ENCODE measurements at places on chromosomes 2 and 18. TPM values are rescaled to one million over a fixed set of nuclear protein-coding genes. Genes with fewer than 3 reads are reported as not detected.

- no peak for DNase-seq
Observed at GRCh38 chr18:10002280-10002679, 88.5 kb downstream of the VAPA start.

GRCh38 chr18:45255197-45255890 is 359.9 kb upstream of the SLC14A2 start:
- peak; percentile 6 for DNase-seq

GRCh38 chr2:24675338-24675737 is 117.9 kb downstream of the PTRHD1 start:
- DNase-seq, result no peak

DNA sequence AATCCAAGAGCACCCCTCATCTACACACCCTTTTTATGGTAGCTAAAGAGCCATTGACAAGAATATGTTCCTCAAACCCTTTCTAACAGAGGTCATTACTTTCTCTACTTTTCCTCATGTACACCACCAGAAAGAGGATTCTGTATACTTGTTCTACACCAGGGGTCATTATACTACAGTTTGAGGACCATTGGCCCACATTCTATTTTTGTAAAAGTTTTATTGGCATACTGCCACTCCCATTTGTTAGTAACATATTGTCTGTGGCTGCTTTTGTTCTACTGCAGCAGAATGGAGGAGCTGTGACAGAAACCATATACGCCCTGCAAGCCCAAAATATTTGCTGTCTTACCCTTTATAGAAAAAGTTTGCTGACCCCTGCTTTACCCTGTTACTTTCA is 14.3 kb downstream of the HTR2B start:
- no peak for DNase-seq

DNA sequence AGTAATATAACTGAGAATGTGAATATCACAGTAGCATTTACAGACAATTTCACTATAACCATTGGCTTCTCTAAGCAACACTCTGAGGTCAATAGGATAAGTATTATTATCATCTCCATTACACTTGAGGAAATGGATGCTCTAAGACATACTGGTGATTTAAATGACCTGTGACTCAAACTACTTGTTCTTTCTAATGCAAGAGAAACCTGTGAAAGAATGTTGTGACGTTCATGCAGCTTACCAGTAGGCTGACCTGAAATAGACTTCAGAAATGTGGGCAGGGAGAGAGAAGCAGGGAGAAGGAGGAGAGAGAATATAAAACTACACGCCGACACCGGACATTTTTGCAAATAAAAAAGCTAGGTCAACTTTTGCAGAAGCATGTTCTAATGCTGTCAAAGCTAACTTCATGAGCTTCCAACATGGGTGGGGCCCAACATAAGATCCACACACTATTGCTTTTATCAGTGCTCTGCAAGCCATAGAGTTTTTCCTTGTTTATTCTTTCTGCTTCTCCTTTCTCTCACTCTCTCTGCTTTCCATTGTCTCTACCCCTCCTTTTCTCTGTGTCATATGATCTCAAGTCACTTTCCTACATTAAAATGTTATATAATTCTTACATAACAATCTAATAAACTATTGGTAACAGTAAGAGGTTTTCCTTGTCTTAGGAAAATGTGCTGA is 217.6 kb upstream of the FN1 start:
- DNase-seq, result no peak

DNA sequence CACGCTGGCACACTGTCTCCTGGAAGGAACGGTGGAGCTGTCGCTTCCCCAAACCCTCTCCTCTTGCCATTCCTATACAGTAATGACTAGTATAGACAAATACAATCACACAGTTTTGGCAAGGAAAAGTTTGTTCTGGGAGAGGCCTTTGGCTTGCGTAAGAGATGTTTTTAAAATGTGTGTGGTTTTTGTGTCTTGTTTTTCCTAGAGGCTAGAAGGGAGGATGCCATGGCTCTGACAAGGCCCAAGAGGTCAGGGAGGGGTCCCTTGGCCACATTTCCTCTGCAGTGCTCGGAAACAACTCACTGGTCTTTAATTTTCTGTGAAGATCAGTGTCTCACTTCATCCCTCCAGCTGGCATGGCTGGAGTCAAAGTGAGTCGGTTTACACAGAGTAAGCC is 195.9 kb downstream of the SH3RF3 start:
- DNase-seq, result no peak

GRCh38 chr2:28406276-28407096 is 13.8 kb downstream of the FOSL2 start:
- DNase-seq, result no peak

DNA sequence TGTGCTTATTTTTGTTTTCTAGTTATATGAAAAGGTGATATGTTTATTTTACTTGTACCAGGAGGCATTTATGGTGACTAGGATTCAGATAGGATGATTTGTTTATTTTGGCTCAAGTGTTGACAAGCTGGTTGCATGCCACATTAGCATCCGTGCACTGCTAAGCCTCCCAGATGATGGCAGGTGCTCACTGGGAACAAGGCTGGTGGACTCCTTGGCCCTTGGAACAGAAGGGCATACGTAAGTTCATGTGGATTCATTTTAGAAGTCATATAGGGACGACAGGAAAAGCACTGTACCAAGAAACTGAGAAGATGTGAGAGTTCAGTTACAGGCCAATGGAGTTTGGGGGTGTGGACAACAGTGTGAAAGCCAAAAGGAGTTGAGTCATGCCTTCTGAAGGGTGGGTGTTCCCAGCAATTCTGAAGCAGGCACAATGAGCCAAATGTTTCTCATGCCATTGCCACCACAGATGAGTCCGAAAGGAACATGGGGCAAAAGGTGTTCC is 166.2 kb downstream of the PHLPP1 start:
- no peak for DNase-seq

- DNase-seq, result no peak
Observed at GRCh38 chr2:223102040-223102400, 50.0 kb downstream of the KCNE4 start.

DNA sequence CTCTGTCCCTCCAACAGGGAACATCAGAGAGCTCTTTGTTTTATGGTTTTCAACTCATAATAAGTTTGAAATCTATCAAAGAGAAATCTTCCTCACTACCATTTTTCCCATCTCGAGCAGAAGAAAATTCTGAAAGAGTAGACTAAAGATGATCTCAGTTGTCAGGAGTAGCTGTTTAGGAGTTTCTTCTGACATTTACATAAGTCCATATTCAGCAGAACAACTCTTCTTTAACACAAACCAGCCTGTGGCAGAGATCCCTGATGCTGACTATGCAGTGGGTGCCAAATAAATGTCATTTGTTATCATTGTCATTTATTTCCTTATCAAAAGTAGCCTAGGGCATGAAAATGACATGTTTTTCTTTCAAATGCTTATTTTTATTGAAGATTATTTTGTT is 380.7 kb downstream of the MBD2 start:
- DNase-seq, result no peak

DNA sequence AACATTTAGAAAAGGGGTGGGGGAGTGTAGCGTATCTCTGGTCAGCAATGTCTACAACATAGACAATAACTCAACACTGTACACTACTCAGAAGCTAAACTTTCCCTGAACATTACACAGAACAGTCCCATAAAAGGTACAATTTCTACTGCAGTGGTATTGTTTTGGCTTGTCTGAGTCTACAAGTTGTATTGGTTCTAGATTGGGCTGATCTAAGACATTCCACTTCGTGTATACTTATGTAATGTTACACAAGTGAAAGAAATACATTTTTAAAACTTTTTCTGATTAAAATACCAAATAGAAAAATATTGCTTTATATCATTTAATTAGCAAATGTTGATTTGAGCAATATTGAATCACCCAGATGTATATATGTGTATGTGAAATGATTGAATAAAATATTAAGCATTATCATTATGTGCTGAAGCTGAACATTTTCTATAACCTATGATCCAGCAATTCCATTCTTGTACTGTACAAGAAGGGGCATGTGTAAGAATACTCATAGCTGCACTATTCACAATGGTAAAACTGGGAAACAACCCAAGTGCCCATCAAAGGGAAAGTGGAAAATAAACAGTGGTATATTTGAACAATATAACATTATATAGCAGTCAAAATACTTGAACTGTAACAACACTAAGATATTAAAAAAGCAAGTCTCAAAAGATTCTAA is 52.4 kb downstream of the VSNL1 start:
- no peak for DNase-seq

- no peak for DNase-seq
Observed at GRCh38 chr18:8758466-8758865, 53.1 kb downstream of the MTCL1 start.

GRCh38 chr2:241570961-241571581 is 12.5 kb downstream of the BOK start:
- no peak for DNase-seq

DNA sequence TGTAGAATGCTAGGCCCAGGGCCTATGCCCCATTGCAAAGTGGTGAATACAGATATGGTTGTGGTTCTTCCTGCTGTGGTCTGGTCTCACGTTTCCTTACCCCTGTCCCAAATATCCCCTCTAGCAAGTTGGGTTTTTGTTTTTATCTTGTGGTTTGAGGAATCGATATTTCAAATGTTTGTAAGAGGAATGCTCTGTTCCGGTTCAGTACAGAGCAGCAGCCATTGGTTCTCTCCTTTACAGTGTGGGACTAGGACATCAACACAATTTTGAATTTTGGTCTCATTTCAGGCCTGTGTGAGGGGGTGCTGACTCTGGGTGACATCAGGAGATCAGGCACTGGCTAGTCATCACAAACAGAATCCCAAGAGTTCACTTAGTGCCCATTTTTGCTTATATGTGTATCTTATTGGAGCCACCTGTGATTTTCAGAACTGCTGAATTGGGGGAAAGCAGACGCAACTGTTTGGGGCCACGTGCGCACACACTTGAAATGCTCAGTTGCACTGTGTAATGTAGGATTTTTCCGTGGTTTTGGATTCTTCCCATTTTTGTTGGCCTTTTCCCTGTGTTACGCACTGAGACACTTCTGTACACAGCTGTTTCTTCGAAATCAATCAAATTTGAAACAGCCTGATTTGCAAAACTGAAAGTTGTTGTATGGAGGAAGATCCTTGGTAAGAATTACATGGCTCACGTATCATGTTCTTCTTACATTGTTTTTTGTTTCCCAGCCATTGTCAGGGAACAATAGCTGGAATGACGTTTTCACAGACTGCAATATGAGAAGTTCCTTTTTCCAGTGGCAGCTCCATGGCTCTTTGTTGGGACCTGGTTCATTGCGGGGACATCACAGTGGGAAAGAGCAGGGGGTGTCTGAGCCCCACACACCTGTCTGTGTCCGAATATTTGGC is 8.6 kb downstream of the SH3BP4 start:
- peak; percentile 32 for DNase-seq

GRCh38 chr2:149561309-149561926 is 26.2 kb downstream of the MMADHC start:
- peak; percentile 66 for DNase-seq

GRCh38 chr2:239765076-239765845 is 259.9 kb downstream of the NDUFA10 start:
- DNase-seq, result no peak

GRCh38 chr18:80189531-80189865 is 57.8 kb downstream of the PARD6G start:
- no peak for DNase-seq

DNA sequence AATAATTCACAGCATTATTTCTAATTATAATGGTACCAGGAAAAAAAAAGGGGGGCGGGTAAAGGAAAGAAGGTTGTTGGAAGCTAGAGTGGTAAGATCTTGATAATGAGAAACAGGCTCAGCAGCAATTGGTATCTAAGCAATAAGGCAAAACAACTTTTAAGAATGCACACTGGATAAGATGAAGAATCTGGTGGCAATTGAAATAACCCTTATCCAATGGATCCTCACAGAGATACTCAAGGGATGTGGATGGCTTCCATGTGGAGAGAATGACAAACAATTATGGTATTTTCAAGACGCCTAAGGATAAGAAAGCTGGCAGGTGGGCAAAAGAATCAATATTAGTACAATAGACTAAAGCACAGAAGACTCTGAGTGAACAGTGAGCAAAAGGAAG is 153.6 kb downstream of the UPP2 start:
- DNase-seq, result no peak

DNA sequence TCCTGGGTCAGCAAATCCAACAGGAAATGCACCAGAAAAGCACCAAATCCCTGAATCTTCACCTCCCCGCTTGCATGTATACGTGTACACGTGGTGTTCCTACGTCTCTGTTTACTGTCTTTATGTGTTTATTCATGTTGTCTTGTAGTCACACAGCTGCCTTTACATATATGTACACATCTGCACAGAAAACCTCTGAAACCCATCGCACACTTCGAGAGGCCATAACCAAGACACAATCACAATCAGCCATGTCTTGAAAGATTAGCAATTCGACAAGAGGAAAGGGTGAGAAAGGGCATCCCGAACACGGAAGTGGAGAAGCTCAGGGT is 98.1 kb downstream of the PLB1 start:
- DNase-seq, result no peak

GRCh38 chr2:181138816-181139215 is 158.4 kb downstream of the UBE2E3 start:
- no peak for DNase-seq

DNA sequence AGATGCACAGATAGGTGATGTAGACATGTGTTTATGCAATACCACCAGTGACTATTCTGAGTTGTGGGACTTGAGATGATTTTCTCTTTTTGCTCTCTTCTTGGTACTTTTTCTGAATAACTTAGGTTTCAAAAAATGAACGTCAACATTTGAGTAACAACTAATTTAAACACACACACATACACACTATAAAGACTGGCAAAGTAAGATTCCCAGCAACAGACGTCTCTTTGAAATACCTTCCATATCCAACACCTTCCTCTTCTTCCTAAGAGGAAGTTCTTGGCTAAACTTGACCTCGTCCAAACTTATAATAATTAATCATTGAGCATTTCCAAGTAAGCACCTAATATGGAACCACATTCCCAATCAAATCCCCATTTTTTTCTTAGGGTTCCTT is 81.6 kb upstream of the RGPD4 start:
- no peak for DNase-seq

- no peak for DNase-seq
Observed at GRCh38 chr2:136126021-136126420, 8.1 kb upstream of the CXCR4 start.

DNA sequence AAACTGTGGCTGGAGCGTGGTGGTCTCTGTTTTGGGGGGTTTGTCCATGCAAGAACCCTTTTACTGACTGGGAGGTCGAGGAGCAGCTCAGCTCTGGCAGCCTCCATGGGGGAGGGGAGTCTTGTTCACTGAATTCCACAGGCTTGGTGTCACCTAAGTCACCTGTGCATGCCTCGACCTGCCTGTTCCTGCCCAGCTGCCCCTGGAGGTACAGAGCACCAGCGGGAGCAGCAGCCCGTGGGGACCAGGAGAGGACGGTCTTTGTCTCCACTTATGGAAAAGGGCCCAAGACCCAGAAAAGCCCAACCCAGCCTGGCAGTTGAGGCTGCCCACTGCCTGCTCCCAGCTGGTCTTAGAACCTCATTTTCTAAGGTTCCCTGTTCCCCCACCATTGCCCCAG is 168.7 kb upstream of the AGAP1 start:
- peak; percentile 16 for DNase-seq

Gene UGT1A3
- polyA plus RNA-seq, result not detected

Gene SRD5A2
- not detected for polyA plus RNA-seq

Gene SLC5A7
- polyA plus RNA-seq, result not detected

Gene OR6B2
- polyA plus RNA-seq, result not detected

Gene TGIF1
- polyA plus RNA-seq, result 316 TPM

Gene SPHKAP
- polyA plus RNA-seq, result 0.03 TPM

Gene TDRD15
- polyA plus RNA-seq, result not detected

Gene EGR4
- not detected for polyA plus RNA-seq
